NCI-H524 treated with DMSO at 0.1 percent for 48 hours (cell line): ENCODE measurements at places on chromosomes 1 and 21.

DNA sequence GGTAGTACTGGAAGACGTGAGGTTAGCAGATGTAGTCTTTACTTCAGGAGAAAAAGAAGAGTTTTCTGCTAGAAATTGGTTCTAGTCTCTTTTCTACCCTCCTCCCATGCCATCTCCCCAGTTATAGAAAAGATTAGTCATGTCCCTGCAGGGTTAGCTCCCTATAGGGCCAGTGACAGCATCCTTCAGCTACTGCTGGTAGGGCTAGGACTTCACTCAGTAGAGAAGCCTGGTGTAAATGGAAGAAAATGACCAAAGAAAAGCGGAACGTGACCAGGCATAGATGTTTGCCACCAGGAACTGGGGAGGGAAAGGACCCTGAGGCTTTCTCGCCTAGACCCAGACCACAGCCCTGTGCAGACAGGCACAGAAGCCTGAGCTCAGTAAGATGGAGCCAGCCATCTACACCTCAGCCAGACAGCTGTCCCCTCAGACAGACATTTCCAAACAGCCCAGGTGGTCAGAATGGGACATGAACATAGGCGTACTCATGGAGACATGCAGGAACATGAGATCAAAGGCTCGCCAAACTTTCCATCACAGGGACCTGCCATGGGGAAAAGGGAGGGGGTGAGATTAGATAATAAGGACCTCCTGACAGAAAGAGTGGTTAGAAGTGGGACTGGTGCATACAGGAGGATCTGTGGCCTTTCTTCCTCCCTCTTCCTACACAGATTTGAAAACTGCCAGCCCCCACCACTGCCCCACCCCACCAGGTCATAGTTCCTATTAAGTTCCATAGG lies 23.5 kb upstream of the SLAMF9 start:
- no peak for DNase-seq

GRCh38 chr1:20183616-20184271 lies 2.2 kb upstream of the UBXN10 start:
- no peak for DNase-seq

DNA sequence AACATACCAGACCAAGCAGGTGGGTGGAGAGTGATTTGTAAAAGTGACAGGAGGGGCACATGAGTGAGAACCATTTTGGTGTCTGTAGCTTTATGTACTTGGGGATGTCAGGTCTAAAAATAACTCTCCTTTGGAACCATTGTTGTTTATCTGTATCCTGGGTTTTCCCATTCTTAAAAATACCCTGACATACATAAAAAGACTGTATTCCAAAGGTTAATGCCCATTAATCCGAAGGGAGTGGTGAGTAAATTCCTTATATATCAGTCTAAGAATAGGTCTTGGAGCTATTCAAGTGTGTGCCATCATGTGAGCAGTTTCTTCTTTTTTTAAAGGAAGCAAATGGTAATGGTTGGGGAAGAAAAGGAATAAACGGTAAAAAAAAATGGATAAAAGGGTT lies 117.5 kb downstream of the TGFB2 start:
- no peak for DNase-seq

DNA sequence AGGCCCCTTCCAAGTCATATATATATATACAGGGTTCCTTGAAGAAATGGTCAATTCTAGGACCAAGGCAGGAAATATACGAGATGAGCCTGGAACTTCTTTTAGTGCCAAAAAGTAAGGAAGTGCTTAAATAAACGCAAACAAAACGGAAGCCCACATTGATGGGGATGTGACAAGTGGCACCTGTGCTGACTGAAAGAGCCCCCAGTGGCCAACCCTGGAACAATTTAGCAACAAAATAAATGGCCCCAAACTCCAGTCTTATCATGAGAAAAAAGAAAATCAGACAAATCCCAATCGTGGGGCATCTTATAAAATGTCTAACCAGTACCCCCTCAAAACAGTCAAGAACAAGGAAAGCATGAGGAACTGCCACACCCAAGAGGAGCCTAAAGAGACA lies 17.7 kb downstream of the PLA2G5 start:
- DNase-seq, result no peak

GRCh38 chr1:94608142-94608851 lies 66.7 kb upstream of the F3 start:
- DNase-seq, result no peak

DNA sequence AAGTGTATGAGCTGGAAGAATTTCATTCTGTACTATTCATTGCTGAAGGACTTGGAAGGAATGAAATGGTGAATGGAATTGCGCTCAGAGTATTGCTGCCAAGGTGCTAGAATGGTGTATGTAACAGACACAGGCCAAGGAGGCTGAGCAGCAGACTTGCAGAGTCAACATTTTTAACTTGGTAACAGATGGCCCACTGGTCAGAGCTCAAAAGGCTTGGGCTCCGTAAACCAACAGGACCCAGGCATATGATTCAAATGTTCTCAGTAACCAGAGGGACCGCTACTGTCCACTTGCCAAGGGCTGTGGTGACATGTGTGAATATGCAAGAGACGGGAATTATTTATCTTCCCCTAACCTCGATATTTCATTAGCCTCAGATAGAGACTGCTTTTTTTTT lies 28.8 kb upstream of the PTGFRN start:
- DNase-seq, result no peak

DNA sequence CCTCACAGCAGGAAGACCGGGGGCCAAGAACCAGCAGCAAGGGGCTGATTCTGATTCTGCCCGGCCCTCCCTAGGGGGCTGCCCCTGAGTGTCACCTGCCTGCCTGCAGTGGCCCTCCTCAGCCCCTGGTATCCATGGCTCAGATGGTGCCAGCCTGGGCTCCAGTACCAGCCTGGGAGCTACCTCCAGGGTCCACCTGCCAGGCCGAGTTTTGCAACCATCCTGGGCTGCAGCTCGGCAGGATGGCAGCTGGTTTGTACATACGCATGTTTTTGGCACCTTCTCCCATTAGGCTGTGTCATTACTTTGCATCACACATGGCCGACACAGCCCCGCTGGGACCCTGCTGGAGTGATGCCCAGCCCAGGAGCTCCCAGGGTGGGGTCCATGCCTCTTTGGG lies 93.3 kb upstream of the WNT4 start:
- DNase-seq, result no peak

GRCh38 chr1:51686450-51686849 lies 69.6 kb downstream of the OSBPL9 start:
- DNase-seq, result no peak
